HepG2 (cell line): ENCODE measurements at places on chromosomes 12 and 14. TPM values are rescaled to one million over a fixed set of nuclear protein-coding genes. Genes with fewer than 3 reads are reported as not detected.

GRCh38 chr12:109053382-109054123, 1.2 kb downstream of the USP30 start:
- H3K36me3 ChIP-seq: peaks cover 7% of the 10 kb centered on the region
- DNase-seq: peak; percentile 49
- H3K4me3 ChIP-seq: peak overlapping the region; percentile 92

DNA sequence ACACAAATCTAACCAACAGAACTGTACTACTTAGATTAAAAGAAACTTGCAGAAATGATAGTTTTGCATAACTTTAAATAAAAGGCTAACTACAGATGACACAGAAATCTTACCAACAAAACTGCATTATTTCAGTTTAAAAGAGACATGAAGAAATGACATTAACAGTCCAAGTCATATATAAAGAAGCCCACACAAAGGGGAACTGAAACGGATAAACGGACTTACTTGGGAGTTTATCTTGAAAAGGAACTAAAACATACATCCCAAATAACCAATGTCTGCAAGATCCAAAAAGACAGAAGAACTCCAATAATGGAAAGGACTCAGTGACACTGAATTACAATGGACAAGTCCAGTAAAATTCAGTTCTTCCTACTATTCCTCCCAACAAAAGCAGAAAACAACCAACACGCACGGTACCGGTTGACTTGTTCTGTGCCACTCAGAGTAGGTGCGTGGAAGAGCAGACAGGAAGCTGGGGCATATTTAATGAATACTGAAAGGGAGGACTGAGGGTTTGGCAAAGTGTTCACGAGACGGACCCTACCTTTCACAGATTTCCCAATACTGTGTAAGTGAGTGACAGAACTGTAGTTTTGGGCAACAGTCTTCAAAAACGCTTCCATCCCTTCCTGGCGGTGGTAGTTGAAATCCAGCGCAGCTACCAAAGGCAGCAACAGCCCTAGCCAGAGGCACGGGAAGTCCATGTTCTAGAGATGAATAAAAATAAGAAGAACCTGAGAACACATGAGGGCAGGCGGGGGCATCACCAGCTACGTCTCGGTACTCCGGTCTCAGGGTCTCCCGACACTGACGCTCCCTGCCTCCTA, 627 bp downstream of the CPM start:
- no peak overlapping the region for H3K27ac ChIP-seq
- H3K4me3 ChIP-seq: no peak overlapping the region
- H3K4me1 ChIP-seq: 0 out of 2 replicates have a peak, but pooled peaks cover 6% of the 10 kb centered on the region
- peaks cover 14% of the 10 kb centered on the region; the same call in 2 of the 3 replicates for H3K27me3 ChIP-seq

- H3K4me3 ChIP-seq: peak overlapping the region; percentile 68
- no peaks in the 10 kb centered on the region for H3K27me3 ChIP-seq
- H3K36me3 ChIP-seq: peaks cover 32% of the 10 kb centered on the region
- H3K4me1 ChIP-seq: peaks cover 37% of the 10 kb centered on the region
- H3K27ac ChIP-seq: no peak overlapping the region
- DNase-seq: no peak
Observed at GRCh38 chr14:23566112-23566777, 1.3 kb downstream of the AP1G2 start.

DNA sequence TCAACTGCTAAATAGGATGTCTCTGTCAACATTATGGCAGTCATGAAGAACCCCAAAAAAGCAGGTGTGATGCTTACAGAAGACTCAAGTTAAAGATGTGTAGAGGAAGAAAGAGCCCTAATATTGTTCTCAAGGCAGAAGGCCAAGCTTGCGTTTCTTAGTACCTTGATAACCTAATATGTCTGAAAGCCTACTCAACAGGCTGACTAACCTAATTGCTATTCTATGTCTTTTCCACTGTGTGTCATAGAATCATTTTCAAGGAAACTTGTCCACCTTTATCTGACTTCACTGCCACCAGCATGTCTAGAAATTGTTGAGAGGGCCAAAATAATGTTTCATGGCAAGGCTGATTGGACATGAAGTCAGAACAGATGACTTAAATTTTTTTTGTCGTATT, 373.2 kb downstream of the BTG1 start:
- no peaks in the 10 kb centered on the region for H3K27me3 ChIP-seq
- no peak for DNase-seq
- H3K27ac ChIP-seq: no peak overlapping the region
- no peak overlapping the region for H3K4me3 ChIP-seq
- no peaks in the 10 kb centered on the region for H3K4me1 ChIP-seq
- H3K36me3 ChIP-seq: no peaks in the 10 kb centered on the region

DNA sequence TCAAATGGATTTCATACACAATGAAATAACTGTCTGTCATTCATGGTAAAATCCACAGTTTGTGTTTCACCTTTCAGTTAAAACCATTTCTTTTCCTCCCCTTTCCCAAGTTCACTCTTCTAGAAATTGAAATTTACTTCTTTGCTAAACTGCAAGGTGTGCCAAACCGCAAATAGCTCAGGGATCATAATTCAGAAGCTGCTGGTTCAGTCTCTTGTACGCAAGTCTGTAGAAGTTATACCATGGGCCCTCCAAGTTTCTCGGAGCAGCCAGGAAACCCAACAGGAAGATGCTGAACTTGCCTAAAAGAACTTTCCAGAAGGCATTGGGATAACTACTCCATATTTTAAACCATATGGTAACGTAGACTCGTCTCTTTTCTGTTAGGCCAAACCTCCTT, 268.9 kb downstream of the FLRT2 start:
- H3K27me3 ChIP-seq: no peaks in the 10 kb centered on the region
- no peak overlapping the region for H3K27ac ChIP-seq
- H3K4me1 ChIP-seq: no peaks in the 10 kb centered on the region
- no peaks in the 10 kb centered on the region for H3K36me3 ChIP-seq
- H3K4me3 ChIP-seq: no peak overlapping the region

DNA sequence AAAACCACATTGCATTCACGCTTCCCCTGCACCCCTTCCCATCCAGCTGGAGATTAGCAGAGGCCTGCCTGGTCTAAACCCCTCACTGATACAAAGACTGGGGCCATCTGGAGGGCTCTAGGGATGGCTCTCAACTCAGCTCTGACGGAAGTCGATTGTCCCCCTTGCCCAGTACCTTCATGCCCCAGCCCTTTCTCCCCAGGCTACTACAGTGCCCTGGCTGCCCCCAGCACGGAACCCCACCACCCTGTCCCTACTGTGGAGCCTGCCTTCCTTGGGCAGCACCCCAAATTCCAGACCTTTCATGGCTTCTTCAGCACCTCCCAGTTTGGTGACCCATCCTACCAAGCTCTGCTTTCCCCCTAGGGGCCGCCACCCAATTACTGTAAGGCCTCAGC, 25.6 kb downstream of the ZFP36L1 start:
- H3K4me1 ChIP-seq: peaks cover 46% of the 10 kb centered on the region
- no peak overlapping the region for H3K27ac ChIP-seq
- no peak overlapping the region for H3K4me3 ChIP-seq
- DNase-seq: no peak
- no peaks in the 10 kb centered on the region for H3K27me3 ChIP-seq

- no peak overlapping the region for H3K27ac ChIP-seq
- H3K27me3 ChIP-seq: no peaks in the 10 kb centered on the region
- DNase-seq: no peak
- H3K36me3 ChIP-seq: no peaks in the 10 kb centered on the region
- no peak overlapping the region for H3K4me3 ChIP-seq
- no peaks in the 10 kb centered on the region for H3K4me1 ChIP-seq
Observed at GRCh38 chr12:24977060-24977459, 28.2 kb upstream of the BCAT1 start.

GRCh38 chr14:55411426-55412389, at the start of gene ATG14:
ATG14 (minus strand) TSS chr14:55411830; CDS start chr14:55411822, 8 bp downstream.
- H3K4me3 ChIP-seq: peak within 1 kb of the TSS; percentile 97
- peak; percentile 82 for DNase-seq
- H3K36me3 ChIP-seq: 0 out of 2 replicates have a peak, but pooled peaks cover 2% of the 10 kb centered on the region
- no peaks in the 10 kb centered on the region; the same call in 2 of the 3 replicates for H3K27me3 ChIP-seq
- H3K4me1 ChIP-seq: peaks cover 28% of the 10 kb centered on the region

DNA sequence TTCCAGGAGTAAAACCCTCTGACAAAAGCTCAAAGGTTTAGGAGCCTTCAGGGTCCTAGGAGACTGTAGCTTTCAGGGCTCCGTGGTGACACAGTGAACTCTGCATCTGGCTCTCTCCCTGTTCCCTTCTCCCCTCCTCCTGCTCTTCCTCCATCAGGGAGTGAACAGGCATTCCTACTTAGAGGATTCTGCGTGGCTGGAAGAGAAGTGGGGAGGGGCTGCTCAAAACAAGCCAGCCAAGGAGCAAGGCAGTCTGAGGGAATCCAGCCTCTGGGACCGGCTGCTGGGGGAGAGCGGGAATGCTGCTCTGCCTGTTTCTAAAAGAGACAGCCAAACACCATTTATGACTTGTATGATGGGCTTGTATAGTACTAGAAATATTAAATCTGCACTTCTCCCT, 49.5 kb downstream of the RBMS2 start:
- DNase-seq: no peak
- no peaks in the 10 kb centered on the region for H3K36me3 ChIP-seq
- no peak overlapping the region for H3K27ac ChIP-seq
- peaks cover 26% of the 10 kb centered on the region for H3K4me1 ChIP-seq

DNA sequence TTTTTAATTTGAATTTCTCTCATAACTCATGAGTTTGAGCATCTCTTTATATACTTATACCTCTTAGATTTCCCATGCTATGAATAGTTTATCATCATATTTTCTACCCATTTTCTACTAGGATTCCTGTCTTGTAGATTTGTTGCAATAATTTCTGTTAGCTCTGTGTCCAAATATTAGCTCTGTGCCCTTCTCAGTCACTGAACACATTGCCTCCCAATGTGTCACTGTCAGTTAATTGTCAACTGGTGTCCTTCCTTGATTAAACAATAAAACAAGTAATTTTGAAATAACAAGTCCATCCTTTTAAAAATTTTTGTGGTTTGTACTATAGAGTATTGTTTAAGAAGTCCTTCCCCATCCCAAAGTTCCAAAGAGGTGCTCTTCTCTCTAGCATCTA, 4.2 kb upstream of the PAH start:
- peak; percentile 33 for DNase-seq
- H3K27ac ChIP-seq: peak overlapping the region; percentile 41
- H3K27me3 ChIP-seq: no peaks in the 10 kb centered on the region; the same call in 2 of the 3 replicates
- H3K4me3 ChIP-seq: no peak overlapping the region
- H3K4me1 ChIP-seq: peaks cover 59% of the 10 kb centered on the region

DNA sequence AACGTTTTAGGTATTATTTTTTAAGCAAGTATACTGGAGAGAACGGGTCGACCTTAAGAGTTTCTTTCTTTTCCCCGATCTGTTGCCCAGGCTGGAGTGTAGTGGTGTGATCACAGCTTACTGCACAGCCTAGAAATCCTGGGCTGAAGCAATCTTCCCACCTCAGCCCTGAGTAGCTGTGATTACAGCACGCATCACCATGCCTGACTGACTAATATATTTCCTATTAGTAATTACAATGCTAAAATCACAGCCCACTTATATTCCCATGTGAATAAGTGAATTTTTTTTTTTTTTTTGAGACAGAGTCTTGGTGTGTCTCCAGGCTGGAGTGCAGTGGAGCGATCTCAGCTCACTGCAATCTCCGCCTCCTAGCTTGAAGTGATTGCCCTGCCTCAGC, 50.4 kb downstream of the DICER1 start:
- H3K4me3 ChIP-seq: no peak overlapping the region
- peaks cover 20% of the 10 kb centered on the region for H3K36me3 ChIP-seq
- no peak for DNase-seq
- H3K27me3 ChIP-seq: no peaks in the 10 kb centered on the region
- H3K4me1 ChIP-seq: no peaks in the 10 kb centered on the region

DNA sequence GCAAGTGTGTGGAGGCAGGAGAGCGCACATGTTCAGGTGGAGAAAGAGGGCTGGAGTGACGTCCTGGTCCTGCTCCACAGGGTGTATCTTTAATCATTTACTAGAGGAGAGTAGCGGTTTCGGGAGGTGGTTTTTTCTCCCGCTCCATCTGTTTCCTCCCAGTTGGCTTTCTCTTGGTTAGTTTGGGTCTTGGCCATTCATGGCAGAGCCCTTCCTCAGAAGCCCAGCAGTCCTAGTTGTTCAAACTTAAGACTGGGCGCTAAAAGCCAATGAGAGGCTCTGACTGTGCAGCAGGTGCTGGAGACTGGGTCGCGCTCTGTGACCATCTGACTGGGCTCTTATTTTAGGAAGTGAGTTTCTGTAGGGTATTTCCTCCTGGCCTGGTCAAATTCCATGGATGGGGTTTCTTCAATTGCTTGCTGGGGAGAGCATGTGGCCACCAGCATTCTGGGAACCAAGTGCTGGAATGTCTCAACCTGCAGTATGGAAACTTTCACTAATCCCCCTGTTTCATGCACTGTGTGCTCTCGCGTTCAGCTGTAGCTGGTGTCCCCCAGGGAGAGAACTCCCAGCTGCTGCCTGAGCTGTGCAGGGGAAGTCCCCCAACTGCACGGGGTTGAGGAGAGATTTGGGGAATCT, 27.4 kb upstream of the TSPAN9 start:
- H3K4me1 ChIP-seq: peaks cover 29% of the 10 kb centered on the region
- H3K27me3 ChIP-seq: no peaks in the 10 kb centered on the region; the same call in 1 of the 2 replicates
- peak overlapping the region; percentile 37; the same call in 1 of the 2 replicates for H3K4me3 ChIP-seq
- H3K36me3 ChIP-seq: no peaks in the 10 kb centered on the region
- DNase-seq: no peak
- H3K27ac ChIP-seq: no peak overlapping the region

- H3K4me1 ChIP-seq: peaks cover 5% of the 10 kb centered on the region; the same call in 1 of the 2 replicates
- no peak for DNase-seq
- H3K36me3 ChIP-seq: no peaks in the 10 kb centered on the region
Observed at GRCh38 chr12:685388-685787, 22.1 kb upstream of the NINJ2 start.

GRCh38 chr14:100975671-100976070, 72.1 kb upstream of the RTL1 start:
- no peaks in the 10 kb centered on the region for H3K36me3 ChIP-seq
- H3K4me1 ChIP-seq: no peaks in the 10 kb centered on the region
- H3K4me3 ChIP-seq: no peak overlapping the region
- H3K27me3 ChIP-seq: no peaks in the 10 kb centered on the region
- no peak for DNase-seq

TMCC3 gene
- not detected in 2 replicates for total RNA-seq

FIGNL2 gene
- 0.76 and 1.00 TPM in 2 replicates for total RNA-seq

IQSEC3 gene
- not detected in 2 replicates for total RNA-seq

BATF gene
- 0.22 and 0.44 TPM in 2 replicates for total RNA-seq

BCL2L2 gene
- 26.6 and 28.1 TPM in 2 replicates for total RNA-seq

KLRK1 gene
- not detected in 2 replicates for total RNA-seq

TGM1 gene
- total RNA-seq: 1.9 and 3.2 TPM in 2 replicates
